ENCODE measurements at places on chromosomes 13 and 19.

DNA sequence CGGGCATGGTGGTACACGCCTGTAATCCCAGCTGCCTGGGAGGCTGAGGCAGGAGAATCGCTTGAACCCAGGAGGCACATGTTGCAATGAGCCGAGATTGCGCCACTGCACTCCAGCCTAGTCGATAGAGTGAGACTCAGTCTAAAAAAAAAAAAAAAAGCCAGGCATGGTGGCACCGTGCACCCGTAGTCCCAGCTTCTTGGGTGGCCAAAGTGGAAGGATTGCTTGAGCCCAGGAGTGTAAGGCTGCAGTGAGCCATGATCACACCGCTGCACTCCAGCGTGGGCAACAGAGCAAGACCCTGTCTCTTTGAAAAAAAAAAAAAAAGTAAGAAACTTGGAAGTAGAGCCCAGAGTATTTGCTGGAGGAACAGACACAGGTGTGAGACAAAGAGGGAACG, 27.7 kb downstream of the CCDC8 start:
- DNase-seq, result no peak

GRCh38 chr19:28869459-28869858, 343.5 kb downstream of the UQCRFS1 start:
- no peak for DNase-seq

- no peak for DNase-seq
These were observed 154.8 kb upstream of the IRS2 start for GRCh38 chr13:109941221-109941620.

DNA sequence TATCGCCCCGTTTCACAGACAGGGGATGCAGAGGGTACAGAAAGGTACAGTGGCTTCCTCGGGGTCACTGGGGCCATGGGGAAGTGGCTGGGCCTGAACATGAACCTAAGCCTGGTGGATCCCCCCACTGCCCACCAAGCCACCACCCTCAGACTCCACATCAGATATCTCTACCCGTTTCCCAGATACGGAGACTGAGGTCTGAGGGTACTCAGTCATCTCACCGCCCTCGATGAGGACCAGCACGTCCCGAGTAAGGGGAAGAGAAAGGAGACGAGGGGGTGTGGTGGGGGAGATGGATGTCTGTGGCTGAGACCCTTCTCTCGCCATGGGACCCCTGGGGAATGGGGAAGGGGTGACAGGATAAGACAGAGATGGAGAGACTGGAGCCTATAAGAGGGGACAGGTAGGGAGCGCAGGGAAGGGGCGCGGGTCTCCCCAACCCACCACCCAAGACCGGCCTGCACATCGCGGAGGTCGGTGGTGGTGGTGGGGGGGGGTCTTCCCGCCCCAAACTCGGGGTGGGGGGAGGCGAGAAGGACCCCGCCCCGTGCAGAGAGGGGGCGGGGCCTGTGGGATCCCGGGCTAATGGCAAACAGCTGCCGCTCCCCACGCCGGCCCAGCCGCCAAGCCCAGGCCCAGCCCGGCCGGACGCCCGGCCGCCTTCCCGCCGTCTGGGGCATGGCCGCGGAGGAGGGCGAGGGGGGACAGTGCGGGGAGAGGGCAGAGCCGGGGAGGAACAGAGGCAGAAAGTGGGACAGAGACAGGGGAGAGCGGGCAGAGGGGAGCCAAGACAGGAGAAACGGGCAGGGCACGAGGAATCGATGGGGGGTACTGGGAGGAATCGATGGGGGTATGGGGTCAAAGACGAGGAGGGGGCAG, 698 bp downstream of the KANK2 start:
- no peak for DNase-seq

DNA sequence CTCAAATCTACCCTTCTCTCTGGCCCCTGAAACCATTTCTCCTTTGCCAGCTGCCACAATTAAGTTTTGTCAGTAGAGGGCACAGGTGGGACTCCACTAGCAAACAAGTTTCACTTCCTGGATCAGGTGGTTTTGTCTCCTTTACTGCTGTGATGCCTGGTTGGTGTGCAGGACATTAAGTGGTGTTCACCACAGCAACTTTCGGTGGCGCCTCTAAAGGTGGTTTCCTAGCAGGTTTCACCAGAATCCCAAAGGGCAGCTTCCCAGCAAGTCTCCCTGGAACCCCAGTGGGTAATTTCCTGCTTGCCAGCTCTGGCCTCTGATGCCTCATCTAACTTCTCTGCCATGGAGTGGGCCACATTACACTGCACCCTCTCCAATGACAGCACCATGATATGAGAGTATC, 16.6 kb downstream of the MED4 start:
- DNase-seq, result peak; percentile 6

GRCh38 chr19:34041925-34042521, 130.3 kb upstream of the LSM14A start:
- DNase-seq, result peak; percentile 12

DNA sequence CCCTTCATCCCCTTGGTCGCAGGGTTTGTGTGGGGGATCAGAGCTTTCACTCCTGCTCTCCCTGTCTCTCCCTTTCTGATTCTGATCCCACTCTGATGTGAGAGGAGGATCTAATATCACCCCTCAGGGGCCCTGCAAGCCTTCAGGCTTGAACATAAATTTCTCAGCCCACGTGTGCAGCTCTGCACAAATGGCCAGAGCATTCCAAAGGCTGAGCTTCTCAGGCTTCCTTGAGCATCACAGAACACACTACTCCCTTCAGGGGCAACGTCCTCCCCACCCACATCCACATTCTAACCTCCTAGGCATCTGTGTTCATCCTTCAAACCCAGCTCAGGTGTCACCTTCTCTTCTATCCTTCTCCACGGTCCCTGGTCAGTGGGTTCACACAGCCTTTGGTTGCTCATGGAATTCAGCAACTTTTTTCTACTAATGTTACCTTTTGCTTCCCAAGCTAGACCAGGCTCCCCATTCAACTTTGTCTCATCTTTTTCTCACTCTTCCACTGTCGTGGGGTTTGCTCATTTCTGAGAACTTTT, 24.4 kb upstream of the DOCK9 start:
- DNase-seq, result no peak

- DNase-seq, result no peak
These were observed 2.3 kb upstream of the ZNF347 start for GRCh38 chr19:53161123-53161522.

DNA sequence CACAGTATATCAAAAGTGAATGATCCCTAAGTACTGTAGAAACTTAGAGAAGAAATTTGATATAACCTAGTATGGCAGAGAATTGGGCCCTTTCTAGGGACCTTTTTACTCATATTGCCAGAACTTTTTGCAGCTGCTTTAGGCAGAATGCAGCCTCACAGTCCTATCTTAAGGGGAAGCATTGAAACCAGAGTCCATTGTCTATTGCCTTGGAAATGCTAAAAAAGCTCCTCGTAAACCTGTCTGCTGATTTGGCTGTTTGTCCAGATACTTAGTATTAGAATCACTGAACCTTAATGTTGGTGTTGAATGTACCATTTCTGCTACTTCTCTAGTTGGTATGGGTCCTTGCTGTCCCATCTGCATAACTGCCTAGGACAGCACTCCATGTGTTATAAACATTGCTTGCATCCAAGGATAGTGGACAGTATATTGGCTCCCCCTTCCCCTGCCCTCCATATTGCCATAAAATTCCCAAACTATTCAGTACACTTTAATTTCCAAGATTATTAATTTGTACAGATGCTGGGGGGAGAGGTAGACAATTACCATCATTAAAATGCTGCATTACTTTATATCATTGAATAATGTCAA, 36.1 kb downstream of the LSM14A start:
- DNase-seq, result no peak

DNA sequence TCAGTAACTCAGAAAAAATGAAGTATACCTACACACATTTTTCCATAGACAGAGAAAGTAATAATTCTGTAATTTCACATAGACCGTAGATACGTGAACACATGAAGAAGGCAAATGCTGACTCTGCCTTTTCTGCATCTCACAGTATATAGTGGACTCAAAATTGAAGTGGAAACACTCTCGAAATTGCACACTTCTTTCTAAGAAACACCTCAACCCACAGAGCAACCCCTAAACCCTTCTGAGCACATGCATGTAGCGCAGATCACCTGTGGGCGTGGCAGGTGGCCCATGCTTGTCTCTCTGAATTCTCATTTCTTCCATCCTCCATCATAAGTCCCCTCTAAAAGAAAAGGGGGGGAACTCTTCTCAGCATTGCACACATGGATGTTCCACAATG, 34.7 kb downstream of the COL4A1 start:
- DNase-seq, result no peak

GRCh38 chr19:46732966-46733689, 12.7 kb upstream of the FKRP start:
- peak; percentile 50 for DNase-seq

DNA sequence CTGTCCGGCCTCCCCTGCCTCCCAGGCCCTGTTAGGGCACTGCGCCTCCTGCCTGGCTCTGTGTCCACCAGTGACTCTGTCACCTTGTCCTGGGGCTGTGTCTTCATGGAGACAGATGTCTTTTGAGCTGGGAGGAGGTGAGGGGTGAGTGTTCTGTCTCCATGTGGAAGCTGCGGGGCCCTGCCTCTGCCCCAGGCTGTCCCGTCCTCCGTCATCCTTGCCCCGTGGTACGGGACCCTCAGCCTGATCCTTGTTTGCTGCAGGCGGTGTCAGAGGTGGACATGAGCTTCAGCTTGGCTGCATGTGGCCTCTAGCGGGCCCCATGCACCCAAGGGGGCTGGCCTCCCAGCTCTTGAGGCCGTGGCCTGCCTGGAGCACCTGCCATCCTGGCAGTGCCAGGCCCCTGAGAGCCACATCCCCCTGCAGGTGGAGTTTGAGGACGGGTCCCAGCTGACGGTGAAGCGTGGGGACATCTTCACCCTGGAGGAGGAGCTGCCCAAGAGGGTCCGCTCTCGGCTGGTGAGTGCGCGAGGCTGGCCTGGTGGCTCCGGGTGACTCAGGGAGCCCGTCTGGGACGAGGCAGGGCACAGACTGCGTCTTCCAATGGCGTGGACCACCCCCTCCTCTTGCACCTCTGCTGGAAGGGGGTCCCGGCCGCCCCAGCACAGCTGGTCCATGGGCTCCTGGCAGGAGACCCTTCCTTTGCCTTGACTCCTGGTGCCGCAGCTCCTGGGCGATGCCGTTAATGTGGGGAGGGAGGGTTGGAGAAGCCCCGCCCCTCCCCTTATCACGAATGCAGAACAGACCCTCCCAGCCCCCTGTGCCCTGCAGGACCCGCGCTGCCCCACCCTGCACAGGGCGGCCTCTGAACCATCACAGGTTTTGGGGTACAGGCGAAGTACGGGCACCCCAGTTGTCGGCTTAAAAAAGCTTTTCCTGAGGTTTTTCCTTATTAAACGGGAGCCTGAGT, 181.3 kb downstream of the KDM4B start:
- DNase-seq, result no peak
